ENCODE measurements at places on chromosomes 5 and 9. TPM values are rescaled to one million over a fixed set of nuclear protein-coding genes. Genes with fewer than 3 reads are reported as not detected.

VDAC1 gene
- total RNA-seq: 475 TPM

CDH9 gene
- not detected for total RNA-seq

IL5 gene
- not detected for total RNA-seq

RAD23B gene
- 91.8 TPM for total RNA-seq

PCDHAC2 gene
- total RNA-seq: 0.48 TPM

HMMR gene
- total RNA-seq: 0.54 TPM

GRAMD2B gene
- 25.4 TPM for total RNA-seq

ASS1 gene
- total RNA-seq: 74.4 TPM

MUSK gene
- total RNA-seq: 2.1 TPM

PCDHGA10 gene
- total RNA-seq: 5.4 TPM

SYK gene
- 6.5 TPM for total RNA-seq

SLC23A1 gene
- not detected for total RNA-seq

NUTM2F gene
- total RNA-seq: not detected

CER1 gene
- not detected for total RNA-seq

DNA sequence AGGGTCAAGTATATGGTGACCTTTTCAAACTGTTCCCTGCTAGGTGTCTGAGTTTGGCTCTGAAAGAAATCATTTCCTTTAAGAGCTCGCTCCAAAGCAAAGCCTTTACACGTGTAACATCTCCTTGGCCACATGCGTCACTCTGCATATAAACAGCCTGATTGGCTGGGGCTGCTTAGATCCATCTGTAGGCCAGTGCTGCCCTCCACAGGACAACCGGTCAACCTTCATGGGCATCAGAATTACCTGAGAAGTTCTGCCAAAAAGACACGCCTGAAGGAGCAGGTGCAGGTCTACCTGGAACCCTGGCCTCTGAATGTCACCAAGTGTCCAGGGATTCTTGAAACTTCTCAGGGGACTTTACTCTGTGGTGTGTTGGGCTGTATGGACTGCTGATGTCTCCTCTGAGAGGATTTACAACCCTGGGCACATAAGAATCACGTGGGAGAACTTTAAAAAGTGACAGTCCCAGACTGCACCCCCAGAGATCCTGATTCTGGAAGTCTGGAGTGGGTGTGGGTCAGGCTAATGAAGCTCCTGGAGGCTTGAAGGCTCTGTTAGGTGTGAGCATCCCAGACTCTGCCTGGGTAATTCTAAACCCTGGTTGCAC is 497.6 kb downstream of the GADD45G start:
- peak; percentile 78 for DNase-seq

- no peak for DNase-seq
Measured at GRCh38 chr9:28234894-28235277, 661.6 kb upstream of the C9orf72 start.

- no peak for DNase-seq
Measured at GRCh38 chr9:120856700-120857099, 14.0 kb upstream of the PSMD5 start.

GRCh38 chr9:365436-365835 is 150.8 kb downstream of the DOCK8 start:
- DNase-seq: no peak

GRCh38 chr9:135448663-135449100 is 30.9 kb upstream of the PPP1R26 start:
- no peak for DNase-seq

GRCh38 chr5:130141659-130142320 is 237.5 kb downstream of the CHSY3 start:
- no peak for DNase-seq

DNA sequence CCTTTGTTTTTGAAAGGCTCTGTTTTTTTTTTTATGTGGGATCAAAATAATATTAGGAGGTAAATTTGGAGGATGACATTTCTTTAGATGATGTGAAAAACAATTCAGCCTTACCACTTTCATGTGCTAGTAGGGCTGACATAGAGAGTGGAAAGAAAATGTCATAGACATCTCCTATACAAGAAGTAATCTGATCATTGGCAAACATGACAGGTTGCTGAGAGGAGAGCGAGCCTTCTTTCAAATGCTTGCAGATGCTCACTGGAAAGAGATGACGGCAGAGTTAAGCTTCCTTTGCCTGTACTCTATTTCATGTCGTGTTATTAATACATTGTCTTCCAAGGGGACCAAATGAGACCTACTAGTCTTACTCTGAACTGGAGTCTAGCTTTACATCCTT is 160.1 kb upstream of the DAP start:
- no peak for DNase-seq

- DNase-seq: peak; percentile 35
Measured at GRCh38 chr9:133687856-133688761, 50.0 kb downstream of the SARDH start.

DNA sequence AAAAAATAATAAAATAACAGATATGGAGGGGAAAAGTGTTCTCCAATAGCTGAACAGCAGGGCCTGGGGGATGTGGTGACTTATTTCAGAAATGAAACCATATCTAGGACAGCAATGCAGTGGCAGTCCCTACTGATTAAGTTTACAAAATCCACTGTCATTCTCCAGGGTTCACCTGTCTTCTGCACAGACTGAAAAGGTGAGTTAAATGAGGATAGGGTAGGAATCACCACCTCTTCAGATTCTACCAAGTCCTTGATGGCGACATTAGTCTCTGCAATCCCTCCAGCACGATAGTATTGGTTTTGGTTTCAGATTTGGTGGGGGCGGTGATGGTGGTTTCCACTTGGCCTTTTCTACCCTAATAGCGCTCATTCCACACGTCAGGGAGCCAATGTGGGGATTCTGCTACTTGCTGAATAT is 32.3 kb upstream of the NPM1 start:
- DNase-seq: no peak

DNA sequence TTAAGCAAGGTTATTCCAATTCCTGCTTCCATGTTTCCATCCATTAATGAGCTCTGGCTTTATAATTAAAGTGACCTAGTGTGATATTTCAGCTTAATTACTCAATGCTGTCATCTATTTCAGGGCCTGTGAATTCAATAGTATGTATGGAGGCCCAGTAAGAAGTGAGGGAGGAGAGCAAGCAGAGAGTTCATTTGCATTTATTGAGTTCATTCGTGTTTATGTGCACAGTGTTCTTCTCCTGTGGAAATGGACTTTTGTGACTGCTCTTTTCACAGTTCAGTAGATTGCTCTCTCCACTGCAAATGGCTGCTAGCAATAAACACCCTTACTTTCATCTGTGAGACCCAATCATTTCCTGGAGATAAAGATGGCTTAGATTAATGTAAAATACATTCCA is 130.9 kb downstream of the CEMIP2 start:
- no peak for DNase-seq

DNA sequence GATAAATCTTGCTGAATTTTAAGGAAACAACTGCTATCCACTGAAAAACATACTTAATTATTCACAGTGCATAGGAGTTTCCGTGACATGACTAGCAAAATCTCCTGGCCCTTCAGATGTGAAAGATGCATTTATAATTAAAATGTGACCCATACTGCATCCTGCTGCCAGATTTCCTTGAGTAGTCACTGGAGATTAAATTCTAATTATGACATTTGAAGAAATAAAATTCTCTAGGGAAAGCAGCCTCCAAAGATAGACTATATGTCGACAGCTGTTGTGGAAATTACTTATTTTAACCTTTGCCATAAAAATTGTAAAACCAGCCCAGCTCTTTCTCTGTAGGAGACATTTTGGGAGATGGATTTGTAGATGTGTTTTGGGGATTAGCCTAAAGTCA is 193.6 kb upstream of the SMC2 start:
- DNase-seq: no peak

DNA sequence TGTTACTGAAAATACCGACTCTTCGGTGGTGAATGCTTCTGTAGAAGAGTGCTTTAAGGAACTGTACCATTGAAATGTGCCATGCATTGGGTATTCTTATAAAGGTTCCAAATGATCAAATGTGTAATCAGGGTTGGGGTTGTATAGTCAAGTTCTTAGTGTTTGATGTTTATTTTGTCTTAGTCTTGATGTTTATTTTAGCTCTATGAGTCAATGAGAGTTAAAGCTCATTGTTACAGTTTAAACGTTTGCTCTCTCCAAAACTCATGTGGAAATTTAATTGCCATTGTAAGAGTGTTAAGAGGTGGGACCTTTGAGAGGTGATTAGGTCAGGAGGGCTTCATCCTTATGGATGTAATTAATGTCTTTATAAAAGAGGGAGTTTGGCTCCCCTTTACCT is 153.0 kb downstream of the FER start:
- no peak for DNase-seq

- DNase-seq: no peak
Measured at GRCh38 chr5:78760366-78760765, 111.8 kb upstream of the LHFPL2 start.

- DNase-seq: no peak
Measured at GRCh38 chr5:175003531-175003930, 279.1 kb downstream of the MSX2 start.

DNA sequence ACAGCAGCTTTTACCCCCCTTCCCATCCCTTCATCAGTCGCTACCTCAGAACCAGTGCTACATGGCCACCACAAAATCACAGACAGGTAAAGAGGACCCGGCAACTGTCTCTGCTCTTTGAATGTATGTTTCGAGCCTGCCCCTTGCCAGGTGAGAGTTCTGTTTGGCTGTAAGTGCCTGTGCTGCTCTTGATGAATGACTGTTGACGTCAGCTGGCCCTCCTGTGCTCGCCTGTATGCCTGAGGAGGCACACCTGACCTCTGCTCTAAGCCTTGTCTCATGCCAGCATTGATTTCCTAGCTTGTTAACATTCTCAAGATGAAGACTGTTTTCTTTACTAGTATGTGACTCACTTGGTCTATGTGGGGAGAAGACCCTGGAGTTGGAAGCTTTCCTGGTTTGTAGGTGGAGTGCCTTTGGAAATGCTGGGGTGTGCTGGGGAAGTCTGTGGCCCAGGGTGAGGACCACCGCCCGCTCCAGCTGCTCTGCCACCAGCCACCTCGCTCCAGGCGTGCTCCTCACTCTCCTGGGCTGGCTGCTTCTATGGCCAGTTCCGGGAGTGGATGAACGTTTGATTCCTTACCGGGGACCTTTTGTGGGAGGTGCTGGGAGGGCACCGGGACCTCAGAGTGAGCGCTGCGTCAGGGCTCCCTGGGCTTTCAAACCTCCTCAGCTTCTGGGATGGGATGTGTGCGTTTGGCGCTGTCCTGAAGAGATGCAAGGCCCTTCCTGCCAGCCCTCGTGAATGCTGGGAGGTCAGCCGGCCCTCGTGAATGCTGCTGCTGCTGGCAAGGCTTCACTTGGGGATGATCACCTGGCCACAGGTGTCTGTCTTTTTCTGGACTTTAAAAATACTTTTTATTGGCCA is 109.9 kb downstream of the EHMT1 start:
- DNase-seq: no peak

DNA sequence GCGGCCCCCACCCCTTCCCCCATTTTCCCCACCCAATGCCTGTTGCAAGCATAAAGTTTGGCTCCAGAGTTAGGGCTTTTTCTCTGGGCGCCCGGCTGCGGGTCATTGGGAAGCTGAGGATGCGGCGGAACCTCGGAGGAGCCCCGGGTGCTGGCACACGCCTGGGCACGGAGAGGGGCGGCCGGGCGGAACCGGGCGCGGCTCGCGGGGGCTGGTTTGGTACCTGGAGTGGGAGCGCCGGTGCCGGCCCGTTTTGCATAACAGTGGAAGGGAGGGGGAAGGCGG is 1.2 kb downstream of the PPARGC1B start:
- no peak for DNase-seq

- no peak for DNase-seq
Measured at GRCh38 chr9:99905833-99906402, 536 bp upstream of the STX17 start.

DNA sequence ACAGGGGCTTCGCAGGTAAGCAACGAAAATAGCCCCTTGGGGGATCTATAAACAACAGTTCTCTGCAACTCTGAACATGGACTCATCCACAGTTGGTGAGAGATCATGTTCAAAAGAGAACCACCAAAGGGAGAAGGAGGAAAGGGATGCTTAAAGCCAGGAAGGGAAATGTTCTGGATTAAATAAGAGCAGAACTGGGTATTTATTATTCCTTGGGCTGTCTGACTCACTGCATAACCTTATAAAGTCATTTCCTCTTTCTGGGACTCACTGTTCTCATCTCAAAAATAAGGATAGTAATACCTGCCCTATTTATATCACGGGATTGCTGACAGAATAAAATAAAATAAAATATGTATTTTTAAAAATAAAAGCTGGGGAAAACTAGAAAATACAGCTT is 11.2 kb upstream of the MARCHF3 start:
- DNase-seq: no peak

GRCh38 chr5:151517122-151517920 is 69.9 kb downstream of the SLC36A1 start:
- DNase-seq: no peak

- peak; percentile 85 for DNase-seq
Measured at GRCh38 chr9:35814106-35814840, 569 bp downstream of the HINT2 start.

- no peak for DNase-seq
Measured at GRCh38 chr5:179986328-179986727, 78.6 kb upstream of the TBC1D9B start.

DNA sequence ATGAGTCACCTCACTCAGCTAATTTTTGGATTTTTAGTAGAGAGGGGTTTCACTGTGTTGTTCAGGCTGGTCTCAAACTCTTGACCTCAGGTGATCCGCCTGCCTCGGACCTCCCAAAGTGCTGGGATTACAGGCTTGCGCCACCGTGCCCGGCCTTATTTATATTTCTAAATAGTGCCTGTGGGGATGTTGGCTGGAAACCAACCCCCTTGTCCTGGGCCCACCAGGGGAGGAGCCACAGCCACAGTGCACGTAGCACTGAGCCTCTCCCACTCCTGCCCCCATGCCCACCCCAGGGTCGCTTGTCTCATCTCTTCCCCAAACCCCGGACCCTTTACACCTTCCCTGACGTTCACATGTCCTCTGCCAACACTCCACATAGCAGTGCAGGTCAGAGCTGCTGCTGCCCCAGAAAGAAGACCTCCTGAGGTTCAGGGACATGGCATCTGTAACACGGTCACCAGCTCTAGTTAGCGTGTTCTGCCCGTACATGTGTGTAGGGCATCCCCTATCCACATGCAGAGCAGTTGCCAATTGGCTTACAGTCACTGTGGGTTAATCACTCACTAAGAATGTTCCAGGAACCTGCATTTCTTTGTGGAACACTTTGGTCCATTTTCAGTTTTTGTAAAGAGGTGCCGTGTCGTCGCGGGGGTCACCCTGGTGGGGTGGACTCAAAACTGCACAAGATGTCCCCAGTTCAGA is 10.2 kb upstream of the MRPS2 start:
- no peak for DNase-seq

GRCh38 chr5:52995095-52995494 is 5.9 kb downstream of the ITGA2 start:
- DNase-seq: no peak

All from Right ventricle myocardium superior (tissue), 1 donor.